A673 (cell line): ENCODE measurements at places on chromosomes 12 and 14. TPM values are rescaled to one million over a fixed set of nuclear protein-coding genes. Genes with fewer than 3 reads are reported as not detected.

GRCh38 chr14:91177073-91178034, 63.5 kb downstream of the DGLUCY start:
- no peak overlapping the region for H3K27ac ChIP-seq
- H3K4me1 ChIP-seq: peaks cover 12% of the 10 kb centered on the region
- DNase-seq: peak; percentile 71
- no peaks in the 10 kb centered on the region for H3K36me3 ChIP-seq
- no peak overlapping the region for H3K4me3 ChIP-seq

GRCh38 chr12:93896952-93897351, 219.8 kb downstream of the CRADD start:
- H3K4me1 ChIP-seq: no peaks in the 10 kb centered on the region
- H3K27me3 ChIP-seq: no peaks in the 10 kb centered on the region
- DNase-seq: no peak
- no peak overlapping the region for H3K27ac ChIP-seq
- no peak overlapping the region for H3K4me3 ChIP-seq

DNA sequence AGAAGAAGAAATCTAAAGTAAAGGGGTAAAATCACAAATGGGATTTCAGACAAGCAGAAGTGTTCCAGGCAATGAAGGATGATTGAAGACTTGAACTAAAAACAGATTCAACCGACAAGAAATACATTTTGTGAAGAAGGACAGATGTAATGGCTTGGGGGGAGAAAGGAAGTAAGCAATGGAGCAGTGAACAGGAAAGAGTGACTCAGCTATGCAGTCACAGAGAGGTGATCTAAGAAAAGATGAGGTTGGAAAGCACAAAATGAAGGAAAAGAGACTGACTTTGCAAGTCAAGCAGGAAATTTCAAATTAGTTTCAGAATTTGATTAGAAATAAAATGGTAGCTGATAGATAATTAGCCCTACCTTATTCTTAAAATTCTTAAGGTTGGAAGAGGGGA, 66.5 kb downstream of the PUS7L start:
- no peak overlapping the region for H3K4me3 ChIP-seq
- H3K27me3 ChIP-seq: no peaks in the 10 kb centered on the region
- peaks cover 6% of the 10 kb centered on the region for H3K4me1 ChIP-seq
- peak; percentile 43 for DNase-seq
- no peaks in the 10 kb centered on the region for H3K36me3 ChIP-seq
- no peak overlapping the region for H3K27ac ChIP-seq

NUAK1 gene
- 1.3 and 1.6 TPM in 2 replicates for total RNA-seq

ASPG gene
- total RNA-seq: not detected in 2 replicates
